ENCODE measurements at places on chromosomes 7 and 10.

DNA sequence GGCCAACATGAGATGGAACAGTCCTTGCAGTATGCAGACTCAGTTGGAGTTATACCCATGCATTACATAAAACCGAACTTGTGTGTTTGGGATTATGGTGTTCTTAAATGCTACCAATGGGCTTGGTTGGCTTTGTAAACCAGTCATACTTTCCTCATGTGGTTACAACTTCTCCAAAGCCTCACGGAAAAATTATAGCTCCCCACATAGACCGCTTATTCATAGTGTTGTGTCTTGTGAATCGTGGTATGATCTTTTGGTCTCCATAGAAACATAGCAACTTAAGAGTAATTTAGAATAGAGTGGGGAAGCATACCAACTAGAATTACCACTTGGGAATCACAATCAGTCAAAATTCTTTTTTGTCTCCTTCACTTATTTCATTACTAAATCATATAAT is 112.3 kb upstream of the FZD1 start:
- DNase-seq: no peak

- DNase-seq: no peak
Measured at GRCh38 chr10:113316506-113316905, 236.3 kb upstream of the HABP2 start.

- no peak for DNase-seq
Measured at GRCh38 chr7:1421020-1421790, 38.1 kb downstream of the MICALL2 start.

GRCh38 chr10:128473396-128473795 is 347.2 kb upstream of the MKI67 start:
- no peak for DNase-seq

GRCh38 chr7:117362294-117362888 is 39.5 kb upstream of the WNT2 start:
- DNase-seq: no peak

DNA sequence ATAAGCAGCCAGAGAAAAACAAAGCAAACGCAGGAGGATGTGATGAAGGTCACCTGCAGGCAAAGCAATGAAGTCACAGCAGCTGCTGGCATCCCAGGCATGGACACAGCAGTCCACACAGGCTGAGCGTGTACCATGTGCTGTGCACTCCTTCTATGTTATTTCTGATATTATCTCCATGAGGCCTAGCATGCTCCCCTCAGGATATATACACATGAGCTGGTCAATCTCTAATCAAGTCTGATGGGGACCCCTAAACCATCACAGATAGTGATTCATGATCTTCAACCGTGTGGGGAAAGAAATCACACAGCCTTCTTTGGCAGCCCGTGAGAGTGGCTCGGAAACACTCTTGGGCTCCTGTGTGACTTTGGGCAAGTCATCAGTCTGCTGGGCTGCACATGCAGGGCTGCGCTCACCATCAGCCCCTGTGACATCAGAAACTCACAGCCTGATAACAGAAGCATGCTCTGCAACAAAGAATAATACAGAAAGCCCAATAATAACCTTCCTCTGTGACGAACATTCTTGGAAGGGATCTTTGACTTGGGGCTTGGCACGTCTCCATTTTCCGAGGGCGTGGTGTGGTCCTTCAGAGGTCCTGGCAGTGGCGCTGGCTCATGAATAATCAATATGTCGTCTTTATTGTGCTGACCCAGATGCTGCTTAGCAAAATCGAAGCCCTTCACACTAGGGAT is 83.0 kb upstream of the ATP6V0A4 start:
- no peak for DNase-seq

DNA sequence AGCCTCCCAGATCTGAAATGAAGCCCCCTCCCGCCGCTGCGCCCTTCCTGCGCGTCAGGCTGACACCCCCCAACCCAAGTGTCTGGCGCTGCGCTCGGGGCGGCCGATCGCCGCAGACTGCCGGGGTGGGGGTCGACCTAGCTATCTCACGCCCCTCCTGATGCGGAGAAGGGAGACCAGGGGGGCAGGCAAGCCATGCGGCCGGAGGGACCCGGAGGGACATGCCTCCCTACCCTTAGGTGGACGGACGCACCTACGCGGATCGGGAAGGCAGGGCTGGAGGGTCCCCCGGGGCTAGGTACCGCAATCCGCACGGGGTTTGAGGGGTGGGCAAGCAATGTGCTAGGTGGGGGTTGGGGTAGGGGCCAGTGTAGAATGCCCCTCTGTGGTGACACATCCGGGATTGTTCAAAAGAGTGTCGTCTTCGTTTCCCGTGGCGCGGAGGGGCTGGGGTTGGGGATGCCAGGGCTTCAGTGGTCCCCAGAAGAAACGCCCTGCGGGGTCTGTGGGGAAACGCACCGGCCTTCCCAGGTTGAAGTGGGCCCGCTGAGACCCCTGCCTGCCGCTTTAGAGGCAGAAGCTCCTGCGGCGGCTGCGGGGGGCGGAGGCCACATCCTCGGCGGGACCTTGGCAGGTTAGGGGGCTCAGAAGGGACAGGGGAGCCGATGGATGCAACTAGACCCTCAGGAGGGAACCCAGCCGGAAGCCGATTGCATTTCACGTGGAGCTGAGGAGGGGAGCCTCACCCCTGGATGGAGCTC is 913 bp downstream of the ADCYAP1R1 start:
- DNase-seq: no peak

DNA sequence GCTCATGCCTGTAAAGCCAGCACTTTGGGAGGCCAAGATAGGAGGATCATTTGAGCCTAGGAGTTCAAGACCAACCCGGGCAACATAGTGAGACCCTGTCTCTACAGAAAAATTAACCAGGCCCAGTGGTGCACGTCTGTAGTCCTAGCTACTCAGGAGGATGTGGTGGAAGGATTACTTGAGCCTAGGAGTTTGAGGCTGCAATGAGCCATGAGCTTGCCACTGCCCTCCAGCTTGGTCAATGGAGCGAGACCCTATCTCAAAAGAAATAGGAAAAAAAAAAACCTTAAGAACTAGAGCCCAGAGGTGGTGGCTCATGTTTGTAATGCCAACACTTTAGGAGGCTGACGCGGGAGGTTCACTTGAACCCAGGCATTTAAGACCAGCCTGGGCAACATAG is 2.2 kb downstream of the STRA8 start:
- no peak for DNase-seq

DNA sequence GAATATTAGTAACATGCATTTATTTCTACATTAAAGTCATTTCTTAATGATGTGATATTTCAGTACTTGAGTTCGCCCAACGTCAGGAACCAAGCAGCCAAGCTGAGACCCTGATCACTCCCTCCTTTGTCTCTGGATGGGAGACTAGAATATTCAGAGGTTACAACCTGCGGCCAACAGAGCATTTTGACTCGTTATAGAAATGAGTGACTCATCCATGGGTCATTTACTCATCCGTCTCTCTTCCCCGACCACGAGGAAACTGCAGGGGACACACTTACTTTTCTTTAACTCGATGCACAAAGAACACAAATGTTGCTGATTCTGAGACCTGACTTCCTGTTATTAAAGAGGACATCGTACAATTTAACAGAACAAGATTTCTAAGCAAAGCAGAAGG is 343.3 kb downstream of the FRMD4A start:
- peak; percentile 32 for DNase-seq

DNA sequence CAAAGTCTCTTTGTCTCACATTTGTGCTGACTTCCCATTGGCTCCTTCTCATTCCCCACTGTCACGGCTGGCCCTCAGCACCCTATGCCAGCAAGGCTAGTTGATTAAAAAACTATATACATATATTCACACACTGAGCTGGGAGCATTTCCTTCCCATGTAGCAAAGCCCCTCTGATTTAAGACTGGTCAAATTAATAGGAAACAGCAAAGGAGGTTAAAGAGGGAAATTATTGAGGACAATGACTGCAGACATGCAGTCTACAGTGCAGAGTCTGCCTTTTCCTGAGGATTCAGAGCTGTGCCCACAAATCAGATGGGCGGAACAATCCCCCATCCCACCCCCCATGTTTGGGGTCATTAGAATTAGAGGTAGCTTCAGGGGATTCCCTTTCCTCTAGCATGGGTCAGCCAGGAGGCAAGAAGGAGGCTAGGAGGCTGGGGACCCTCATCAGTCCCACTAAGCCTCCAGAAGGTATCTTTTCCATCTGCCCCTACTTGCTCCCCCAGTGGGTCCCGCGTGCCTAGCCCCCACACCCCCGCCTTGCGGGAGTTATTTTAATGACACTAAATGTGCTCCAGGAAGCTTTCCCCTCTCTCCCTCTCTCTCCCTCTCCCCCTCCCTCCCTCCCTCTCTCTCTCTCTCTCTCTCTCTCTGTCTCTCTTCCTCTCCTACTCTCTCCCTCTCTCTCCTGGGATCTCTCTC is 9.8 kb upstream of the DLX6 start:
- no peak for DNase-seq

DNA sequence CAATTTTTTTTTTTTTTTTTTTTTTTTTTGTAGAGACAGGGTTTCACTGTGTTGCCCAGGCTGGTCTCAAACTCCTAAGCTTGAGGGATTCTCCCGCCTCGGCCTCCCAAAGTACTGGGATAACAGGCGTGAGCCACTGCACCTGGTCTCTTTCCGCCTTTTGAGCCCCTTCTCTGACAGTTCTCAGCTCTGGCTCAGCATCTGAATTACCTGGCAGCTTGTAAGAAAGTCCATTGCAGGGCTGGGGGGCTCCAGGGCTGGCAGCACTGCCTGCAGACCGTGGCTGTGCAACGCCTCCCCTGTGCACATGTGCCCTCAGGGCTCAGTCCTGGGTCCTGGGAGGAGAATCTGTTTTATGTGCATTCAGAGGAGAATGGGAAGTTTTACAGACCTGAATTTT is 37.6 kb downstream of the VWA2 start:
- no peak for DNase-seq

- DNase-seq: no peak
Measured at GRCh38 chr7:106339513-106340246, 54.9 kb upstream of the NAMPT start.

DNA sequence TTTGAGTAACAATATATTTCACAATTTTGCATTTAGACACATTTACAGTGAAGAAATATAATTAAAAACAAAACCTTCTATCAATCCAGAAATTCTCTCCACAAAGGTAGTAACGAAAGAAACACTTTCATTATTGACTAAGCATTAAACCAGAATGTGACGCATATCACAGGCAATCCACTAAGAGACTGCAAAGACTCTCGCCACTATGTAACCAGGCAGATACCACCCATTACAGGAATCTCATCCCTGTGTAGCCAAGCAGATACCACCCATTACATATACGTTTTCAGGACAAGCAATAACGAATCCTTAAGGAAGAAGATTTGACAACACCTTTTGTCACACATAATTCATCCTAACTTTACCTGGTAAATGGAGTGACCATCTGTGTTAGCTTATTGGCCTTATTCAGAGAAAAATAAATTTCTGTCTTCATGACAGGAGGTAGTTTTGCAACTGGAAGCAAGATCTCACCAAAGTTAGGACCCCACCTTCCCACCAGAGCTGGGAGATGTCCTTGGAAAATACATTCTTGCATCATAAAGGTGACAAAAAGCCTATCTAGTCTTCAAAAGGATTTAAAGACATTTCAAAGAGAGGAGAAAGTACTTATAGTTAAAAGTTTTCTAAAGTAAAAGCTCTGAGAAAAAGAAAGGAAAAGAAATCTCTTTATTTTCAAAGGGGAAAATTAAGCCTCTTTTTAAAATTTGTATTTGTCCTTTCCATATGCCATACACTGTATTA is 30.8 kb downstream of the LRRC17 start:
- no peak for DNase-seq

- peak; percentile 45 for DNase-seq
Measured at GRCh38 chr7:102404005-102404861, 8.1 kb downstream of the PRKRIP1 start.

DNA sequence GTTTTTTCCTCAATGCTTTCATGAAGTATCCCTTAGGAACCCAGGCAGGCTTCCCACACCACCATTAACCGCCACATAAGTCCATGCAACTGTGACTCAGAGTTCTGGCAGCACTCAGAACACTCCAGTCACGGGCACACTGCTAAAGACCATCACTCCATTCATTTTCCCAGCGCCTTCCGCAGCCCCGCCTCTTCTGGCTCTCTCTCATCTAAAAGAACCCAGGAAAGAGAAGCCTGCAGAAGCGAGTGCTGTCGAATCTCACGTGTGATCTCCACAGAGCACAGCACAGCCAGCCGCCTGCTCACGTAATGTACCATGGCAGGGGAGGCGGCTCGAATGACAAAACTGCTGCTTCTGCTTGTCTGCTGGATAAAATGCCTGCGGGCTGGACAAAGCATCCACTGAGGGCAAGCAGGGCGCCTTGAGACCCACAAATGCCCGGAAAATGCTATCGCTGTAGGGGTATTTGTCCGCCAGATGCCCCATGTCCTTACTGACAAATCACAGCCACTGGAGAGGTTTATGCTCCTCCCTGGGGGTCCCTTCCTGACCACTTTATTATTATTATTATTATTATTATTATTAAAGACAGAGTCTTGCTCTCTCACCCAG is 1.8 kb downstream of the PSMG3 start:
- DNase-seq: no peak

Data from pons (tissue), 1 donor.